ENCODE measurements at places on chromosomes 11 and 22.

DNA sequence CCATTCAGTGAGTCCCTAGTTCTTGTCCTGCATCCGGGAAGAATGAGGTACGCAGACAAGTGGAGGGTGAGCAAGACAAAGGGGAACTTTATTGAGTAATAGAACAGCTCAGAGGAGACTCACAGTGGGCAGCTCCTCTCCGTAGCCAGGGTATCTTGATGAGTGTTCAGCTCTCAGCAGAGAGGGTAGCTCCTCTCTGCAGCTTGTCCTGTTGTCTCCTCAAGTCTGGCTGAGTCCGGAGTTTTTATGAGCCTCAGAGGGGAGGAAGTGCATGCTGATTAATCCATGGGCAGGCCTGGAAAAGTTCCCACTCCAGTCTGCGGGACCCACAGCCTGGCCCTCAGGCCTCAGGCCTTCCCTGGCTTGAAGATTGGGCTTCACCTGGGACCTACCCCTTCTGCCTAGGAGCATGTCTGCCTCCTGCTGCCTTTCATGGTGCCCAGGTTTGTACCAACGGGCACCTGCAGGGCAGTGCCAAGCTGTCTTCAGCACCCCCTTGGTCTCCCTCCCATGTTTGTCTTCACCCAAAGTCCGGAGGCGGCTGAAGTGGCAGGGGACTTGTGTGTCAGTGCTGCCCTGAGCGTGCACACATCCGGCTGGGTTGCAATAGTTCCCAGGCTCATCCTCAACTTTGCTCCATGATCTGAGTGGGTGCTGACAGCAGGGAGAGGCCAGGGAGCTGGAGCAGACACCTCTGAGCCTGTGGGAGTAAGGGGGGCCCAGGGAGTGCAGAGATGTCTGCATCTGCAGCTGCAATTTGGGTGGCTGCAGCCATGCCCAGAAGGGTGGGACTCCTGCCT is 134.2 kb downstream of the LDLRAD3 start:
- H3K27ac ChIP-seq, result no peak overlapping the region
- no peak overlapping the region for H3K4me3 ChIP-seq
- DNase-seq, result no peak
- H3K27me3 ChIP-seq, result no peaks in the 10 kb centered on the region
- peaks cover 8% of the 10 kb centered on the region for H3K4me1 ChIP-seq

GRCh38 chr22:20156611-20157429 is 6.0 kb upstream of the CCDC188 start:
- H3K27me3 ChIP-seq, result no peaks in the 10 kb centered on the region
- no peaks in the 10 kb centered on the region for H3K36me3 ChIP-seq
- H3K27ac ChIP-seq, result no peak overlapping the region
- DNase-seq, result peak; percentile 88
- H3K4me3 ChIP-seq, result no peak overlapping the region

DNA sequence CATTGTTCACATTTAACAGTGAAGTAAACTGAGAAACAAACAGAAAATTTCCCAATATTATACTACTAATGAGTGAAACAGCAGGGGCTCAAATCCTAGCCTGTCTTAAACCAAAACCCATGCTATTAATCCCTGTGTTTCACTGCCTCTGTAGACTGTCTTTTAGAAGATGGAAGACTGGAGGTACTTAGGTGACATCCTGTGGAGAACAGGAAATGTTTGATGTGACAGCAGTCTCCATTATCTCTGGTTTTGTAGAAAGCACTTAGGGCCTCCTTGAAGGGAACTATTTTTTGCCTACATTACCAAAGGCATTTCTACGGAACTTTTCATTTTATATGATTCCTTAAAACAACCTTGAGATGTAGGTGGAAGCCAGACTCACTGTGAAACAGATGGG is 288.1 kb upstream of the SORL1-AS1 start:
- H3K27me3 ChIP-seq, result no peaks in the 10 kb centered on the region
- peaks cover 7% of the 10 kb centered on the region for H3K36me3 ChIP-seq
- DNase-seq, result no peak
- H3K4me3 ChIP-seq, result no peak overlapping the region
- no peaks in the 10 kb centered on the region for H3K4me1 ChIP-seq

- H3K27me3 ChIP-seq, result no peaks in the 10 kb centered on the region
- H3K4me1 ChIP-seq, result no peaks in the 10 kb centered on the region
- no peak for DNase-seq
- H3K4me3 ChIP-seq, result no peak overlapping the region
Observed at GRCh38 chr11:69388210-69388609, 93.3 kb upstream of the LINC01488 start.

- no peaks in the 10 kb centered on the region for H3K27me3 ChIP-seq
- DNase-seq, result peak; percentile 28
- H3K27ac ChIP-seq, result no peak overlapping the region
- H3K4me3 ChIP-seq, result no peak overlapping the region
- no peaks in the 10 kb centered on the region for H3K36me3 ChIP-seq
- no peaks in the 10 kb centered on the region for H3K4me1 ChIP-seq
Observed at GRCh38 chr11:64667154-64667745, 55.7 kb downstream of the NRXN2 start.

GRCh38 chr11:119347242-119347641 is 737 bp upstream of the MFRP start:
- H3K27ac ChIP-seq, result no peak overlapping the region
- DNase-seq, result no peak
- no peaks in the 10 kb centered on the region for H3K36me3 ChIP-seq
- peaks cover 11% of the 10 kb centered on the region for H3K27me3 ChIP-seq
- no peak overlapping the region for H3K4me3 ChIP-seq
- no peaks in the 10 kb centered on the region for H3K4me1 ChIP-seq

GRCh38 chr11:91921974-91922373 is 302.6 kb upstream of the FAT3 start:
- no peak overlapping the region for H3K27ac ChIP-seq
- no peaks in the 10 kb centered on the region for H3K27me3 ChIP-seq
- no peak for DNase-seq
- no peaks in the 10 kb centered on the region for H3K4me1 ChIP-seq
- no peak overlapping the region for H3K4me3 ChIP-seq

GRCh38 chr11:15148169-15148568 is 33.4 kb downstream of the INSC start:
- no peaks in the 10 kb centered on the region for H3K36me3 ChIP-seq
- no peak for DNase-seq
- peaks cover 8% of the 10 kb centered on the region for H3K4me1 ChIP-seq
- no peak overlapping the region for H3K4me3 ChIP-seq
- H3K27ac ChIP-seq, result no peak overlapping the region

GRCh38 chr11:69545976-69546617 is 64.6 kb downstream of the LINC01488 start:
- no peaks in the 10 kb centered on the region for H3K36me3 ChIP-seq
- no peaks in the 10 kb centered on the region for H3K4me1 ChIP-seq
- no peaks in the 10 kb centered on the region for H3K27me3 ChIP-seq
- H3K4me3 ChIP-seq, result no peak overlapping the region

- no peaks in the 10 kb centered on the region for H3K36me3 ChIP-seq
- H3K4me1 ChIP-seq, result no peaks in the 10 kb centered on the region
- DNase-seq, result no peak
- H3K4me3 ChIP-seq, result no peak overlapping the region
Observed at GRCh38 chr11:34214961-34215805, 109.8 kb downstream of the NAT10 start.

GRCh38 chr11:87366346-87366745 is 328.6 kb downstream of the TMEM135 start:
- no peaks in the 10 kb centered on the region for H3K36me3 ChIP-seq
- H3K27me3 ChIP-seq, result no peaks in the 10 kb centered on the region
- H3K27ac ChIP-seq, result no peak overlapping the region
- H3K4me3 ChIP-seq, result no peak overlapping the region
- H3K4me1 ChIP-seq, result peaks cover 26% of the 10 kb centered on the region

- H3K4me1 ChIP-seq, result peaks cover 10% of the 10 kb centered on the region
- H3K27me3 ChIP-seq, result no peaks in the 10 kb centered on the region
- H3K4me3 ChIP-seq, result peak overlapping the region; percentile 95
Observed at GRCh38 chr11:34915136-34916014, 804 bp downstream of the APIP start.

GRCh38 chr11:120674542-120674941 is 163.0 kb downstream of the GRIK4 start:
- no peak overlapping the region for H3K4me3 ChIP-seq
- DNase-seq, result no peak
- no peaks in the 10 kb centered on the region for H3K4me1 ChIP-seq
- no peaks in the 10 kb centered on the region for H3K36me3 ChIP-seq
